Sigmoid colon (tissue), 7 donors: ENCODE measurements at places on chromosomes 12 and 14. TPM values are rescaled to one million over a fixed set of nuclear protein-coding genes. Genes with fewer than 3 reads are reported as not detected.

DNA sequence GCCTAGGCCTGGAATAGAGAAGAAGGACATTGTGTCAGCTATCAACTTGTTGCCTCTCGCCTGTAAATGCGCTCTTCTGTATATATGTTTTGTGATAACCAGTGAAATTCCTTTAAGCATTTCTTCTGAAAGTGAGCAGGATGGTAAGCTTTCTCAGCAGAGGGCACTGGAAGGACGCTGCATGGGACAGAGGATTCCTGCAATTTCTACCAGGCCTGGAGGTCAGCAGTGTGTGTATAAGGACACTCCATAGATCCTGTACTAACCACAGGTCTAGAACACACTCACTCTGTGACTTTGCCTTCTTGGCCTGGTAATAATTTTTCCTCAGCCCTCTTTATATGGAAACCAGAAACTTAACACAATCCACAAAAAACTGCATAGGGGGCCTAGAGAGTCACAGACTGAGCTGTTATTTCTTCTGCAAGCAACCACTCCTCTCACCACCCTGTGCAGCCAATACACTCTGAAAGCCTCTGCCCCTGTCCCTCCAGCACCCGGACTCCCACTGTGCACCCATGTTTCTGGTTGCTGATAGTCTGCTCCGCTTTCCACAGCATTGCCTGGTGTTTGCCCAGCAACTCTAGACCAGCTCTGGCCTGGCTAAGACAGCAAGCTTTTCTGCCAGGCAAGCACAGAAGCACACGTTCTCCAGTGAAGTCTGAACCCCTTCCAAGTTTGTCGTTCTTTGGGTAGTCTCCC, 94.0 kb upstream of the RMST start:
- DNase-seq = no peak

GRCh38 chr14:35341454-35341750, 49.2 kb downstream of the PSMA6 start:
- DNase-seq = no peak

DNA sequence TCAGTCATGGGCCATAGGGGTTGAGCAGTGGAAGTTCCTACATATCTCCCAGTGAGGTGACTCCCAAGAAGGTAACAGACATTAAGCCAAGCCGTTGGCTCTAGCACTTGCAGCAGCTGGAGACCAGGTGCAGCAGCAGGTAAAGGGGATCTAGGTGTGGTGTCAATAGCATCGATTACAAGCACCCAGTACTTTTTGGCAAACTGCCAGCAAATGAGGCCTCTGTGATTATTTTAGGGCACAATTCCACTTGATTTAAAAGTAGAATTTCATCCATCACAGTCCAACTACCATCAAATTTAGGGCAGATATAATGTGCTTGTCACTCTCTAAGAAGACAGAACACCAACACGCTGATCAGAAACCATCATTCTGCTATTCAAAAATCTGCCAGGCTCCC, 224.1 kb upstream of the EGLN3 start:
- DNase-seq = no peak

Gene INHBE
- total RNA-seq = not detected

Gene LRFN5
- total RNA-seq = 13.7 TPM

GRCh38 chr12:123483602-123484248, 25.8 kb downstream of the SNRNP35 start:
- DNase-seq = no peak

- DNase-seq = no peak
Measured at GRCh38 chr12:57528176-57528575, 5.6 kb downstream of the MBD6 start.

DNA sequence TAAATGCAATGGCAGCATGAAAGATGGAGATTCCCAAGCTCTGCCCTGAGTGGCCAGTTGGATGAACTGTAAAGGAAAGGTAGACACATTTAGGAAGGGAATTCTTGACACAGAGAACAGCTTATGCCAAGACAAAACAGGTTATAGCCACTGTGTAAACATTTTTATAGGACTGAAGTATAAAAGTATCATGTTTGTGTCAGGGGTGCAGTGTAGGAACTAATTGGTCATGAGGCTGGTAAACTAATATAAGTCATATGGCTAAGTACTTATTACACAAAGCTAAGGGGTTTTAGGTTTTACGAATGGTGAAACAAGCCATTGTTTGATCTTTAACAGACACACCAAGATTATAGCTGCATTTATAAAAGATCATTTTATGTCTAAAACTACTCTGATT, 207.7 kb upstream of the SLC16A7 start:
- DNase-seq = no peak

GRCh38 chr14:74859757-74860552, 16.0 kb downstream of the PROX2 start:
- DNase-seq = no peak

- no peak for DNase-seq
Measured at GRCh38 chr12:68389305-68389704, 57.1 kb upstream of the MDM1 start.

DNA sequence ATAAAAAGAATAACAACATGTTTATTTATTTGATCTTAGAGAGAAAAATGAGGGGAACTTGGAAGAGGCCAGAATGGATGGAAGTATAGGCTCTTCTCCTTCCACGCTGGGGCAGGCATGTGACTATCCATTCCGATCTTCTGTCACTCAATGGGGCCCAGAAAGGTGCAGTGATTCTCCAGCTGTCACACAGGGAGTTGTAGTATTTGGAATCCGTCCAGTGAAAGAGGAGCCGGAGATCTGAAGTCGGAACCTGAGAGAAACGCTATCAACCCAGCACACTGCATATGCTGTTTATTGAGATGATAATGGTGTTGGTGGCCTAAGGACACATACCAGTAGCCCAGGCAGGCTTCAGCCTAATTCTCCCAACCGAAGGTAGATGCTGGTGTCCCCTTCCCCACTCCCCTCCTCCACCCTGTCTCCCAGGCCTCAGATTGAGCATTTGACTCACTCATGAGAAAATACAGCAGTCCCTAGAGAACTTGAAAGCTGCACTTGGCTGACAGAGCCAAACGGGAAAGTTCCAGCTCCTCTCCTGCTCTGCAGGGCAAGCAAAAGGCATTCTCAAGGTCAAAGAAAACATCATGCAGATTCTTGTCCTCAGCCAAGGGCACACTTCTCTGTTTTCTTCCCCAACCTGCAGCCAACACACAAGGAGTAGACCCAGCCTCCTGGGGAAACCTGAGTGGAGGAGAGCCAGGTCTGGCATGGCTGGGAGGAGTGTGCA, 100.4 kb downstream of the IRF2BPL start:
- no peak for DNase-seq

Gene DHRS2
- not detected for total RNA-seq

Gene RPGRIP1
- total RNA-seq = not detected

Gene CEBPE
- total RNA-seq = not detected

DNA sequence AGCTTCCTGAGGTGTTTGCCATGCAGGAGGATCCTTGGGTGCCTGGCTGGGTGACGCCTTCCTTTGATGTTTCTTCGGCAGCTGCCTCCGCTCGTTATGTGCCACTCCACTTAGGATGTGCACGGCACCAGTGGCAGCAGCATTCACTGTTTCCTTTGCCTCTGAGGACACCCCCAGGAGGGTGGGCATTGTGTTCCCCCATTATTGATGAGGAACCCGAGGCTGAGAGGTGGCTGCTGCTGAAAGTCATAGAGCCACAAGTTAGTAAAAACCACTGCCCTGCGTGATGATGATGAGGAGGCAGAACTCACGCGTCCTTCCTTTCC, 41.2 kb downstream of the EP400 start:
- no peak for DNase-seq

DNA sequence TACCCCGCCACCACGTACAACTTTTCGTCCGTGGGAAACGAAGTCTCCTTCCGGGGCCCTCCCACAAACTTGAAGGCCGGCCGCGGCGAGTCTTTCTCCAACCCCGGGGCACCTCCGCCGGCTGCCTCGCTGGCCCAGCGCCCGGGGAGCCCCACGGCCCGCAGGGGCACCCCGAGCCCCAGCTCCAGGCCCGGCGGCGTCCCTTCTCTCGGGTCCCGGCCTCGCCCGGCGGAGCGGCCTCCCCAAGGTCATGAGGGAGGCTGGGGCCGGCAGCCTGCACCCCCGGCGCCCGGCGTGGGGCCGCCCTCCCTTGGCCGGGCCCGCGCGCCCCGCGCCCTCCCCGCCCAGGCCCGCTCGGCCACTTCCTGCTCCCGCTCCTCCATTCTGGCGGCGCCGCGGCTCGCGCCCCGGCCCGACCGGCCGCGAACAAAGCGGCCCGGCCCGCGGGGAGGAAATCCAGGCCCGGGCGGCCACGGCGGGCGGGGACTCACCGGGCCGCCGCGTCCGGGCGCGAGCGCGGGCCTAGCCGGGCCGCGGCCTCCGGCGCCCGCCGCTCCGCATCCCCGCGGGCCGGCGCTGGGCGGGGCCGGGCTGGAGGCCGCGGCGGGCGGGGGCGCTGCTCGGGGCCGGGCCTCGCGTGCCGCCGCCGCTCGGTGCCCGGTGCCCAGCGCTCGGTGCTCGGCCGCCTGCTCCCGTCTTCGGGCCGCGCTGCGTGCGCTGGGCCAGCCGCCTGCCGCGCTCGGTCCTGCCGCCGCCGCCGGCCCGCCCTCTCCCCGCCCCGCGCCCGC, at the start of gene AKT1:
Gene AKT1, minus strand, starts transcription at position 756 of the 788 bp plus-strand sequence. CDS start 3,105 bp downstream, outside the sequence.
- DNase-seq = no peak

DNA sequence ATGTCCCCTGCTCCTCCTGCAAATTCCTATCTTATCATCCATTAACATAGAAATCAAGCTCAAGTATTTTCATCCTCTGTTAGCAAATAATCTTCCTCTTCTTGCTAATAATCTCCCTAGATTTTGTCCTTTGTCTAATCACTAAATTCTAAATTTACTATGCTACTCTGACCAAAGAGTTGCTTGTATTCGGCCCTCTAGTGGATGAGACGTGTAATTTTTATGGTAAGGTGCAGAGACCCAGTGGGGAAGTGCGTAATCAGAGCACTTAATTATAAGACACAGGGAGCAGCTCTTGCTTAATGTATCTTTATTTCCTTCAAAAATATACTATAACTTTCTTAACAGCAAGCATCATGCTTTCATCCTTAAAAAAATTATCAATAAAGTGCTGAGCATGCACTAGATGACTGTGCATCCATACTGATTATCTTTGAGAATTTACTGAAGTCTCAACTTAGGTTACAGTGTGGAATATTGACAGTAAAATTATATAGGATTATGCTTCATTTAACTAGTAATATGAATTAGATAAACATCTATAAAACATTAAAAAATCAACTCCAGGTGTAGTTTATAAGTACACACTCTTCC, 212.6 kb downstream of the SLC16A7 start:
- DNase-seq = no peak

Gene KRT3
- not detected for total RNA-seq

Gene COCH
- 12.2 TPM for total RNA-seq

Gene RD3L
- total RNA-seq = not detected

- no peak for DNase-seq
Measured at GRCh38 chr12:119746169-119746568, 78.2 kb downstream of the PRKAB1 start.

Gene KRT74
- total RNA-seq = not detected

Gene KRT75
- not detected for total RNA-seq

- DNase-seq = no peak
Measured at GRCh38 chr12:34336619-34337465, 314.5 kb downstream of the ALG10 start.

GRCh38 chr14:23524954-23525353, 26.6 kb downstream of the ZFHX2 start:
- DNase-seq = no peak

Gene VIPAS39
- total RNA-seq = 23.0 TPM

DNA sequence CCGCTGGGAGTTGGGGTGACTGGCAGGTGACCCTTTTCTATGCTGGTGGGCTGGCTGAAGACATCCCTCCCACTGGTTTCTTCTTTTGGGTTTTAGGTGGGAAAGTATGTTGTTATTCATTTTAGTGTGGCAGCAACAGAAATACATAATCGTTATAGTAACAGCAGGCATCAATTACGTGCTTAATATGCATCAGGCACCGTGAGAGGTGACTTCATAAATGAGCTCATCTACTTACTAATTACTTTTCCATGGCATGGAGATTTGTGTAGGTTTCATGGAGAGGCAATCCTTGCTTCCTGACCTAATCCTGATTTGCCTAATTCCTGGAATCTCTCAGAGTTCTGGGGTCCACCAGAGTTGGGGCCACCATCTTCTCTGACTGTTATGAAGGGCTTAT, 13.4 kb upstream of the CELA1 start:
- DNase-seq = no peak

GRCh38 chr12:10111451-10111850, 12.7 kb upstream of the CLEC1A start:
- DNase-seq = no peak

Gene MYBPC1
- total RNA-seq = 0.54 TPM

Gene NANOG
- total RNA-seq = under 0.01 TPM

- DNase-seq = no peak
Measured at GRCh38 chr14:104175811-104176210, 37.4 kb downstream of the KIF26A start.

Gene ARHGAP9
- 9.2 TPM for total RNA-seq

DNA sequence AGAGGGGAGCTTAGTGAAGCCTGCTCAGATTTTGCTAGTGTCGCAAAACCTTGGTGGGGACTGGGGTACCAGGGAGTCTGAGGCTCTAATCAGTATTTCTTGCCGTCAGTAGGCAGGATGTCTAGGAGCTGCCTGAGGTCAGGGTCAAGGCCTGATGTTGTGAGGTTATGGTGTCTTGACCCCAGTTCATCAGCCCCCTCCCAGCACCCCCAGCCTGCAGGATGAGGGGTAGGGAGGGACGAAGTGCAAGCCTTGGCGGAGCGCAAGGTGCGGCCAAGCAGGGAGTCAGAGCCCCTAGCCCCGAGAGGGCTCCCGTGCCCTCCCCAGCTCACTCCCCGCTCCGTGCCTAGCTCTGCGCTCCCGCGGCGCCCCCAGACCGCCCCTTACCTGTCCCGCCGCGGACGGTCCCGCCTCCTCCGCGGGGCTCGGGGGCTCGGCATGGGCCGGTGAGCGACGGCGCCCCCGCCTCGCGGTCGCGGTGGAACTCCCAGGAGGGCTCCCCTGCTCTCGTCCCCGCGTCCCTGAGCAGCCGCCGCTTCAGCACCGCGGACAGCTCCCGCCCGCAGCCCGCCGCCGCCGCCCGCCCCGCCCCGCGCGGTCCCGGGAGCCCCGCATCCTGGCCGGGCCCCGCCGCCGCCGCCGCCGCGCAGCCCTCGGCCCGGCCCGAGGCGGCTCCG, 347 bp downstream of the SYNDIG1L start:
- DNase-seq = no peak

DNA sequence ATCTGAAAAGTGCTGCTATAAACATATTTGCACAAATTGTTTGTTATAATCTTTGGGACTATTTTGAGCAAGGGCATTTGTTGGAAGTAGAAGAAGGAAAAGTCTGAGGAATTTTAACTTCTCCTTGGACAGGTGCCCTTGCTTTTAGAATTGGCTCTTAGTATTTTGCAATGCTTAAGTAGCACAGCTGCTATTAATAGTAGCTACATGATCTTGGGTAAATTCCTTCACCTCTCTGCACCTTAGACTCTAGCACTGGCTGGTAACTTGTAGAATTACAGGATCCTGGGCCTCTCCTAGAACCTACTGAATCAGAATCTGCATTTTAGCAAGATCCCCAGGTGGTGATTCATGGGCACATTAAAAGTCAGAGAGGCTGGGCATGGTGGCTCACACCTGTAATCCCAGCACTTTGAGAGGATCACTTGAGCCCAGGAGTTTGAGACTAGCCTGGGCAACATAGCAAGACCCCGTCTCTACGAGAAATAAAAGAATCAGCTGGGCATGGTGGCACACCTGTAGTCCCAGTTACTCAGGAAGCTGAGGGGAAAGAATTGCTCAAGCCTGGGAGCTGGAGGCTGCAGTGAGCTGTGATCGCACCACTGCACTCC, 10.8 kb upstream of the TMEM120B start:
- DNase-seq = no peak

Gene ZNF891
- 6.1 TPM for total RNA-seq

GRCh38 chr12:9776781-9777180, 16.1 kb upstream of the CD69 start:
- DNase-seq = no peak
